Adrenal gland (tissue), 19 donors: ENCODE measurements at places on chromosomes 1 and 21. TPM values are rescaled to one million over a fixed set of nuclear protein-coding genes. Genes with fewer than 3 reads are reported as not detected.

The S100A16 gene
- total RNA-seq, result 54.7 TPM

- H3K27me3 ChIP-seq, result no peaks in the 10 kb centered on the region
- H3K36me3 ChIP-seq, result no peaks in the 10 kb centered on the region
- no peak overlapping the region for H3K4me3 ChIP-seq
- H3K4me1 ChIP-seq, result no peaks in the 10 kb centered on the region
- H3K27ac ChIP-seq, result no peak overlapping the region
- DNase-seq, result no peak
These were observed 223.9 kb downstream of the ST6GALNAC3 start for GRCh38 chr1:76298399-76298798.

DNA sequence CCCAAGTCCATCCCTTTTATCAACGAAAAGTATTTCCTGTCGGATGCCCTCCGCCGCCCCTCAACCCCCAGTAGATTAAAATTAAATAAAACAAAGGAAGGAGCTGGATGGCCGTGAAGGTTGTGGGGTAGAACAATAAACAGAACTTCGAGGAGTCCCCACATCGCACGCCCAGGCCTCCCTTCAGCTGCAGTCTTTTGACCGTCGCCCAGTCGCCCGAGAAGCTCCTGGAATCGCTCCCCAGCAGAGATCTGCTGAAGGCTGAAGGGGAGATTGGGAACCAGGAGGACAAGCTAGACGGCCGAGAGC is 905 bp downstream of the BARHL2 start:
- H3K4me3 ChIP-seq, result no peak overlapping the region
- no peak for DNase-seq
- peaks cover 97% of the 10 kb centered on the region for H3K27me3 ChIP-seq
- peaks cover 5% of the 10 kb centered on the region for H3K4me1 ChIP-seq

The LGR6 gene
- not detected for total RNA-seq
